ENCODE measurements at places on chromosomes 6 and 20.

DNA sequence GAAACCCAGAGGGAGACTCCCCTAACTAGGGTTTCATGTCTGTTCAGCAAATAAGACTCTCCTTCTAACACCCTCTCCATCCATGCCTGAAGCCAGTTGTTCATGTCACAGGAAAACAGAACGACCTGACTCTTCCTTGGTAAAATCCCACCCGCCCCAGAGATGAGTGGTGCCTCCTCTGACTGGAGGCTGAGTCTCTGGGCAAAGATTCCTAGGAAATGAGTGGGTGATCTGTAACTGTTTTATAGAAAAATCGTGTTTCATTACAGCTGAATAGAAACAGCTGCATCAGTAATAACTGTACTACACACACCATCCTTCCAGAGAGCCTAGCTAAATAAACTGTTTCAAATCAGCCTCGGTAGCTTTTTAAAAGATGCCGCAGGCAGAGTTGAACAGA lies 37.4 kb upstream of the MRPS10 start:
- DNase-seq = no peak

GRCh38 chr6:22726966-22727365 lies 157.6 kb downstream of the HDGFL1 start:
- DNase-seq = no peak

DNA sequence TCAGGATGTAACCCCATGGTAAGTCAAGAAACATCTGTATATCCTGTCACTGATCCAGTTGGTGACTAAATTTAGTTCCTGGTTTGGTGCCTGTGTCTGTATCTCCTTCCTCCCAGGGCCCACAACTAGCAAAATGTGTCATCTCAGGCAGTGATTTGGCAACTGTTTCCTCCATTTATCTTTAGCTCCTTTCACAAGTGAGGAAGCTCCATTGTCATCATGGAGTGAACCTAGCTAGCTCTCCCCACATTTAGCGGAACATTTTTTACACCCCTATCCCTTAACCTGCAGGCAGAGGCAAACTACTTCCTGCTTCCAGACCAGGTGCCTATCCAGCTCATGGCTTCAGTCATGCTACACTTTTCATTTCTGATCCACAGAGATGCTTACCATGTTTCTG lies 99.5 kb downstream of the IPCEF1 start:
- no peak for DNase-seq

GRCh38 chr6:2197984-2198383 lies 47.4 kb downstream of the GMDS start:
- DNase-seq = peak; percentile 20

GRCh38 chr6:150712505-150713252 lies 113.0 kb downstream of the PLEKHG1 start:
- DNase-seq = no peak

- DNase-seq = no peak
Observed at GRCh38 chr6:15531973-15532372, 130.9 kb downstream of the DTNBP1 start.

DNA sequence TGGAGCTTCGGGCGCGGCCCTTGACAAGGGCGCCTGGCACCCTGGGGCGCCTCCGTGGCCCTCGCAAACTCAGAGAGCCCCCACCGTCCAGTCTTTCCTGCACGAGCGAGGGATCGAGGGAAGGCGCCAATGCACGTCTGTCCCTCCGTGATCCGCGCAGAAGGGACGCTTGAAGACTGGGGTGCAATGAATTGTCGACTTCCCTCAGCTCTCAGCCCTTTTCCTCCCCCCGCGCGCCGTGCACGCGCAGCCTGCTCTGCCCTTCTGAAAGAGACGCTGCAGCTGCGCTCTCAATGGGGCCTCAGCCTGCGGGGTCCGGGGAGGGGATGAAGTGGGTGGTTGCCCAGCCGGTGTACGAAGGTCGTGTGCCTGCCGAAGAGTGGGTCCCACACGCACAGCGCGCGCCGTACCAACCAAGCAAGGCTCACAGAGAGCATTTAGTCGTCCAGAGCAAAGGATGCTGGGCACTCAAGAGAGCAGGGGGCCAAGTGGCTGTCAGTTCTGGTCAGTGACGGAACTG lies 5.5 kb upstream of the SOX4 start:
- peak; percentile 51 for DNase-seq

DNA sequence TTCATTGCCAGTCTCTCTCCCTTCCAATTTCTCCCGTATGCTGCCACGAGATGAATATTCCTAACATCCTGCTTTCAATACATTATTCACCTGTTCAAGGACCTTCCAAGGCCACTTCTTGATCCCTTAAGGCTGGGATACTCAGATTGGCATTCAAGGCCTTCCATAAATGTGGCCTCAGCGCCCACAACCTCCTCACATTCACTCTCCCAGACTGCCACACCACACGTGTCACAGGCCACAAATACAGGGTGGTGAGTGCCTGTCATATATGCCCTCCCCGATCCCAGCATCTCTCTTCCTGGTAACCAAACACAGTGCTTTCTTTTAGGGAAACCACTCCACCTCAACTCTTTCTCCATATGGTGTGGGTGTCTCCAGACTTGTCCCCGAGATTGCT lies 55.5 kb downstream of the TTI1 start:
- no peak for DNase-seq

DNA sequence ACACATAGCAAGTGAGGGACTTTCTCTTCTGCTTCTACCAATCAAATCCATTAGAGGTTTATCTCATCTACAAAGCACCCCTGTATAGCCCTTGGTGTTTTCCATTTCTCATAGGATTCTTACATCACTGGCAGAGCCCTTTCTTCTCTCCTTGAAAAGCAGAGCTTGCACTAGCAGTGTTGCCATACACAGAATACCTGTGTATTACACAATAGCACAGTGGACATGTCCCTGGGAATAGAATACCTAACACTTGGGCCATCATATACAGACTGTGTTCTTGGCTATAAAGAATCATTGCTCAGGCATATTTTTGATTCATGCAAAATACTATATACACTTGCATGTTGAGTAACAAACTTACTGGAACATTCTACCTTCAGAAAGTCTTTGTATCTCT lies 582.0 kb downstream of the KIF16B start:
- no peak for DNase-seq

DNA sequence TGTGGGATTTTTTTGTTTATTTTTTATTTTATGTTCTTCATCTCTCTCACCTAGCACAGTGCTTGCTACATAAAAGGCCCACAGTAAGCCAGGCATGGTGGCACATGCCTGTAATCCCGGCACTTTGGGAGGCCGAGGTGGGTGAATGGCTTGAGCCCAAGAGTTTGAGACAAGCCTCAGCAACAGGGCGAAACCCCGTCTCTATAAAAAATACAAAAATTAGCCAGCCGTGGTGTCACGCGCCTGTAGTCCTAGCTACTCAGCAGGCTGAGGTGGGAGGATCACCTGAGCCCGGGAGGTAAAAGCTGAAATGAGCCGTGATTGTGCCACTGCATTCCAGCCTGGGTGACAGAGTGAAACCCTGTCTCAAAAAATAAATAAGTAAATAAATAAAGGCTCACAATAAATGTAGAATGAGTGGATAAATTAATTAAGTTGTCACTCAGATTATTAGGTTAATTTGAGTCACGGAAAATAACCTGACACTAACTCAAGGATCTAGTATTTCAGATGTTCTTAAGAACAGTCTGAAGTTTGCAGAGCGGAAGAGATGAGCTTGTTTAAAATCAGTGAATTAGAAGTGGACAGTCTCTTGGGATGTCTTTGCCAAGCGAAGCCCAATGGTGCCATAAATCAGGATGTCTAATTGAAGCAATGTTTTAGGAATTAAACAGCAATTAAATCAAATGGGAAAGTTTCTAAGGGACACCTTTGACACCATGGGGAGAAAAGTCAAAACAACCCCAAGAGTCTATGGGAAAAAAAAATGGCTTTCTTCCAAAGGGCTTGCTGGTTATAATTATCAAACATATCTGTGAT lies 214.4 kb downstream of the ZNF217 start:
- no peak for DNase-seq

DNA sequence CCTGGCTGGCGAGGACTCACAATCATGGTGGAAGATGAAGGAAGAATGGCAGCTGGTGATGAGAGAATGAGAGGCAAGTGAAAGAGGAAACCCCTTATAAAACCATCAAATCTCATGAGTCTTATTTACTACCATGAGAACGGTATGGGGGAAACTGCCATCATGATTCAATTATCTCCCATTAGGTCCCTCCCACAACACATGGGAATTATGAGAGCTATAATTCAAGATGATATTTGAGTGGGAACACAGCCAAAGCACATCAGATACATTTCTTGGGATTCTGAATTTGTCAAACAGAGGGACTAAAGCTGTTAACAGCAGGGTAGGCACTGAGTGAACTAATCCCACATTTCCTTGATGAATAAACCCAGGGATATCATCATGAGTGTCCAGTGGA lies 116.2 kb upstream of the PLCB4 start:
- DNase-seq = peak; percentile 63

DNA sequence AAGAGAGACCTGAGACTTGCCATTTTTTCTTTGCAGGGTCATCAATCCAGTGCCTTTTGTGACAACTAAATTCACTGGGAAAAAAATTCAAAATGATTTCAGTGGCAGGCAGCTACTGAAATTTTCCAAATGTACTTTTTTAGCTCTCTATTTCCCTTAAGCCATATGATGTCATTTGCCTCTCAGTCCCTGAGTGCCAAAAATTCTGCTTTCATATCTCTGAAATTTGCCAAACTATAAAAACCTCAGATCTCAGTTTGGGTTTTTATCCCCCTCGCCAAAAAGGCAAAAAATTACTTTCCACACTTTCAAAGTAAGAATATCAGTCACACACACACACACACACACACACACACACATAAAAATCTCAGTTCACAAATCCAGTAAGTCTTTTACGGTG lies 651.3 kb upstream of the ARID1B start:
- no peak for DNase-seq

DNA sequence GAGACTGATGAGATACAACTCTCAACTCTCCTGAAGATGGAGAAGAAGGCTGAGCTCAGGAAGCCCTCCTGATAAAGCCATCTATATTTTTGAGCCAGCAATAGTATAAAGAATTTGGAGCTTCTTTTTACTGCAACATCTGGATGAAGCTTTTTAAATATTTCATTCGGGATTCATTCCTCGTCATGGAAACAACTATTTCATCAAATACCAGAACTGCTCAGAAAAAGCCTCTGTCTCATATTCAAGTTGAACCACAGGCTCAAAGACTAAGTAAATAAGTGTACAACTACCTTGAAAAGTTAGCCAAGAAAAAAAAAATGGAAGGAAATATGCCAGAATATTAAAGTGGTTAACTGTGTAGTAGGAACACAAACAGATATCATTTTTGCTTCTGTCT lies 37.8 kb downstream of the PTPRT start:
- DNase-seq = peak; percentile 2

DNA sequence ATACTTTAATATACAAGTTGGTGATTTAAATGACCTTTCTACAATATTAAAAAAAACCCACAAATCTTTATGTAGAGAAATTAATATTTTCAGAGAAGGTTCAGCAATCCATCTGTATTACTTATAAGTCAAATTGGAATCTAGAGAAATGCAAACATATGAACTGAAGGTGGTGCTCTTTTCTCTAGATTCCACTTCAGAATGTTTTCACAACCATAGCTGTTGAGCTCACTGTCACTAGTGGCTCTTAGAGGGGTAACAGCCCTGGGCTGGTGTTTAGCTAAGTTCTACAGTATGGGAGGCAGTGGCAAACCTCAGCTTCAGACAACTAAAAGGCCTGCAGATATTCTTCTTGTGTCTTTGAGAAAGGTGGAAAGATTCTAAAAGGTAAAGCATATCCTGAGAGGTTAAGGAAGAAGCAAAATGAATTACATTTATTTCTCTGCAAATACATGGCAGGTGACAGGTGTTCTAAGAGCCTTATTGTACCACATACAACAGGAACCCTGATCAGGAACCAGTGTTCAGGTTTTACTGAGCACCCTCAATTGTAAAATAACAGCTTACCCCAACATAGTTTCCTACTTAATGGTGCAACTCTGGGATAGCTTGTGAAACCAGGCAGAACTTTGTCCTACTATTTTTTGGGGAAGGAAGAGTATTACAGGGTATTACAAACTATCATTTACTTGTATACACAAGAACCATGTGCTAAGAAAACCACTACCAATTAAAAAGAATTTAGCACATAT lies 56.6 kb upstream of the SAMHD1 start:
- peak; percentile 9 for DNase-seq

- peak; percentile 66 for DNase-seq
Observed at GRCh38 chr6:24154121-24154520, 28.1 kb downstream of the NRSN1 start.

- DNase-seq = peak; percentile 70
Observed at GRCh38 chr6:3227363-3228045, at the start of gene TUBB2B. TUBB2B (minus strand) TSS chr6:3227653; CDS start chr6:3227543, 110 bp downstream.

DNA sequence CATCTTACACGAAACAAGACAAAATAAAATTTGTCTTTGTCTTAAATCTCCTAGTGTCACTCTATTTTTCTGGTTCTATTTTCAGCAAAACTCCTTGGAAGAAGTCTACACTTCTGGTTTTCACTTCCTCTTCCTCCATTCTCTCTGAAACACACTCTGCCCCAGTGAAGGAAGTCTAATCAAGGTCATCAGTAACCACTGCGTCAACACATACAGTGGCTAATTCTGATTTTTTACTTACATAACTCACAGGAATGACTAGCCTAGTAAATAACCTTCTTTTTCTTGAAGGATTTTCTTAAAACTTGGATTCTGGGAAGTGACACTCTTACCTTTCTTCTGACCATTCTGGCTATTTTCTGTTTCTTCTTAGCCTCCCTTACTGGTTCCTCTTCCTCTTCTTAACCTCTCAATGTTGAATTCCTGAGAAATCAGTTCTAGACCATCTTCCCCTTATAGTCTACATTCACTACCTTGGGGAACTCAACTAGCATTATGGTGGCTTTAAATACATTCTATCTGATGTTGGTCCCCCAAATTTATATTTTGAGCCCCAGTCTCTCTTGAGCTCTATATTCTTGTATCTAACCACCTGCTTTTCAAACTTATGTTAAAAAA lies 37.5 kb downstream of the AIG1 start:
- DNase-seq = no peak

- no peak for DNase-seq
Observed at GRCh38 chr6:129426343-129426742, 283.6 kb downstream of the ARHGAP18 start.

DNA sequence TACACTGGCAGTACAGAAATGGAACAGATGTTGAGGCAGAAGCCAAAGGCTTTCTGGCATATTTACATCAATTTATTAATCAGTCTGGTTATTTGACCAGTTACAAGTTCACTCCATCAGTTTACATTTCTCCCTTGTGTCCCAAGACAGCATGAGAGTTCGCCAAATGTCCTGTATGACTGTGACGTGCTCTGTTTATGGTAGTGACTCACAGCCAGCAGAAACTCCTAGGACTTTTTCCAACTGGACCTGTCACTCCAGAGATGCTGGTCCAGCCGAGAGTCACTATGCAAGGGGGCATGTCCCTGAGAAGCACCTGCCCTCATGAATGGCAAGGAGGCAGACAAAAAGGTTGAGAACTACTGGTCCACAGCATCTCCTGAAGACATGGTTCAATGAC lies 160.0 kb downstream of the LRFN2 start:
- no peak for DNase-seq

DNA sequence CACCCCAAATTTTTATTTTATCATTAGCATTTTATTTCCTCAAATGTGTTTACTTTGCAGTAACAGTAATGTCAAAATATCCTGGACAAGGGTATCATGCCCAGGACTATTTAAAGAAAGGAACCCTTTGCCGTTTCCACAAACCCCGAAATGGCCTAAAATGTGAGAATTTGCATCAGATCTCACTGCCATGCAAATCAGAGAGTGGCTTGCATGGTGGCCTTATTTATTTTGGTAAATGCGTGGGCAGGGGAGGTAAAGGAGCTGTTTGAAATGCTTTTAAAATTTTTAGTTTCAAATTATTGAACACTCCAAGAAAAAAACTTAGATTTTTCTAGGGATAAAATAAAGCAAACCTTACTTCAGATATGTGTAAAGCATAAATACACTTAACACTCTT lies 43.8 kb downstream of the ADAT2 start:
- no peak for DNase-seq

GRCh38 chr6:6940031-6941025 lies 167.4 kb upstream of the RREB1 start:
- no peak for DNase-seq

All from fibroblast of upper back skin (primary cell).